ENCODE measurements at places on chromosomes 16 and 17. TPM values are rescaled to one million over a fixed set of nuclear protein-coding genes. Genes with fewer than 3 reads are reported as not detected.
A peak's percentile ranks its signal among the peaks of the same experiment; 100 is the strongest.

TMEM114 gene
- total RNA-seq, result not detected

KRTAP4-9 gene
- not detected for total RNA-seq

KRT15 gene
- not detected for total RNA-seq

GRCh38 chr17:976312-976711 is 3.3 kb downstream of the NXN start:
- no peaks in the 10 kb centered on the region for H3K36me3 ChIP-seq
- peaks cover 20% of the 10 kb centered on the region for H3K4me1 ChIP-seq
- no peak for DNase-seq
- peak overlapping the region; percentile 95 for H3K27ac ChIP-seq
- no peaks in the 10 kb centered on the region for H3K27me3 ChIP-seq
- H3K4me3 ChIP-seq, result no peak overlapping the region

GRCh38 chr17:63435681-63436522 is 10.2 kb downstream of the CYB561 start:
- no peak overlapping the region for H3K4me3 ChIP-seq
- no peaks in the 10 kb centered on the region for H3K27me3 ChIP-seq
- DNase-seq, result no peak
- H3K4me1 ChIP-seq, result peaks cover 98% of the 10 kb centered on the region

GRCh38 chr17:17806035-17806434 is 30.8 kb downstream of the SREBF1 start:
- H3K27me3 ChIP-seq, result no peaks in the 10 kb centered on the region
- H3K4me1 ChIP-seq, result peaks cover 11% of the 10 kb centered on the region
- H3K36me3 ChIP-seq, result peaks cover 5% of the 10 kb centered on the region
- no peak for DNase-seq
- H3K4me3 ChIP-seq, result no peak overlapping the region

DNA sequence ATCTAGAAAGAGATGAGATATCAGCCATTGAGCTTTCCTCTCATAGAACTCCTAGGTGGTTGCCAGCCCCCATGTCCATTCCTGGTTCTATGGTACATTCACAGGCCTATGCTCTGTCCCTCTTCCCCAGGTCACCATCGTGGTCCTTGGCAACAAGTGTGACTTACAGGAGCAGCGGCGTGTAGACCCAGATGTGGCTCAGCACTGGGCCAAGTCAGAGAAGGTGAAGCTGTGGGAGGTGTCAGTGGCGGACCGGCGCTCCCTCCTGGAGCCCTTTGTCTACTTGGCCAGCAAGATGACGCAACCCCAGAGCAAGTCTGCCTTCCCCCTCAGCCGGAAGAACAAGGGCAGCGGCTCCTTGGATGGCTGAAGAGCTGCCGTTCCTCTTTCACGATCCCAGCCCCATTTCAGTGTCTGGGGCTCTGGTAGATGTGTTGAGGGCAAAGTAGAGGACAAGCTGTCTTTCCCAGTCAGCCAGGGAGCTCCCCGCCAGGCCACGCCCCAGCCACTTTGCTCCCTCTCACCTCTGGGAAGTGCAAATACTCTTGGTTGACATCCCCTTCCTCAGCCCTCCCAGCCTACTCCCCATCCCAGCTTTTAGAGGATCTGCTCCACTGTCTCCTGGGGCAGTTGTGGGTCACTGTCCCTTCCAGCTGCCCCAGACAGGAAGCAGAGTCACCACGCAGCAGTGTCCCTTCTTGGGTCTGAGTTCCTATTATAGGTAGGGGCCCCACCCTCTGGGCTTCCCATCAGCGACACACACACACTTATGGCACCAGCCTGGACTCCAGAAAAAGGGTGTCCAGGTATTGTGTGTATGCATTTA is 3.8 kb downstream of the NKIRAS2 start:
- H3K36me3 ChIP-seq, result peaks cover 23% of the 10 kb centered on the region
- H3K27me3 ChIP-seq, result no peaks in the 10 kb centered on the region
- no peak for DNase-seq

DNA sequence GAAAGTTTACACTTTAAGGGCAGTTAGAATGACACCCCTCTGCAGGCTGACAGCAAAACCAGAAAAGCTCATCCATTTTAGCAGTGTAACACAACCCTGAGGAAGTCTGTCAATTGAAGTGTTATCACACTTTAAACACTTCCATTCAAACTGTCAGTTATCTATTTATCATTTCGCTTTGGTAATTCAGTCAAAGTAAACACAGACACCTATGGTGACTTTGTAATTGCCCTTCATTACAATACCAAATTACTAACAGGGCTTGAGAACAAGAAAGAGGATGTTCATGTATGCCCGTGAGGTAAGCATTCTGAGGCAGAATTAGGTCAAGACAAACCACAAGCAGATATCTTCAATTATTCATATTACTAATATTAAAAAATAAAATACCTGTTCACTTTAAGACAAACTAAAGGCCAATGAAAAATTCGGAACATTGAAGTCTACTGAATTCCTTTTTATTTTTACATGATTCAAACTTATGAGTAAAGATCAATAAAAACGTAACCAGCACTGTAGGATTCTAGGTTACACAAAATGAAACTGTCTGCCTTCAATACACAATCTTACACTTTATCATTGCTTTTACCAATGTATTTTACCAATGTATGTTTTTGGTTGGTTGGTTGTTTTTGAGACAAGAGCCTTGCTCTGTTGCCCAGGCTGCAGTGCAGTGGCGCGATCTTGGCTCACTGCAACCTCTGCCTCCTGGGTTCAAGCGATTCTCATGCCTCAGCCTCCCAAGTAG is 57.1 kb downstream of the BRIP1 start:
- DNase-seq, result no peak
- no peak overlapping the region for H3K4me3 ChIP-seq
- H3K4me1 ChIP-seq, result no peaks in the 10 kb centered on the region

GRCh38 chr17:37518826-37519225 is 29.1 kb downstream of the DUSP14 start:
- H3K27ac ChIP-seq, result no peak overlapping the region
- H3K4me3 ChIP-seq, result no peak overlapping the region
- H3K36me3 ChIP-seq, result peaks cover 45% of the 10 kb centered on the region
- no peak for DNase-seq
- no peaks in the 10 kb centered on the region for H3K4me1 ChIP-seq
- H3K27me3 ChIP-seq, result no peaks in the 10 kb centered on the region

DNA sequence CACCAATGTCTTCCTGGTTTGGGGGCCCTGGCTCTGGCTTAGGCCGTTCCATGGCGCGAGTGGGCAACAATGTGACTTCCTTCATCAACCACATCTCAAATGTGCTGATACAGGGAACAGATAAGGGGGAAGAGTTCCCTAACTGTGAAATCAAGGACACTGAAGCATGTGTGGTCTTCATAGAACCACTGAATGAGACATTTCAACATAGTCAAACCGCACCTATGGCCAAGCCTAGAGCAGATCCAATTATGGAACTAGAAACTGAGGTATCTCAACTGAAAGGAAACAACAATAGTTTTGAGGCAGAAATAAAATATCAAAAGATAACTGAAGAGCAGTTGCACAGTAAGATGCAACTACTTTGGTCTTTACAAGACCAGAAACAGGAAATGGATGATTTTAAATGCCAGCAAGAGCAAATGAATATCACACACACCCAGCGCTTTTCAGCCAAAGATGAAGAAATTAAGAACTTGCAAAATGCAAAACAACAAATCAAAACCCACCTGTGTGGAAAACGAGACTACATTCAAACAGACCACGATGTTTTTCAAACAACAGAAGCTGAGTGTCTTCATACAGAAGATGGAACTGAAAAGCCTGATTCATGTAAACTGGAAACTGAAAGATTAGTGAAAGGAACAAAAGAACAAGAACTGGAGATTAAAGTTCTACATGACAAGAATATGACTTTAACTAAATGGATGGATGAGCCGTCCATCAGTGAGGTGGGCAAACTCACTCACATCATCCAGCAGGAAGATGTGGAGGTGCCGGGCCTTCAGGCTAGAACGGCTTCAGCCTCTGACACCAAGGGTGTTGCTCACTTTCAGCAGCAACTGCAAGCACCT is 18.1 kb upstream of the LCMT1 start:
- DNase-seq, result no peak
- no peak overlapping the region for H3K27ac ChIP-seq
- H3K4me3 ChIP-seq, result no peak overlapping the region
- H3K4me1 ChIP-seq, result no peaks in the 10 kb centered on the region
- no peaks in the 10 kb centered on the region for H3K36me3 ChIP-seq

DNA sequence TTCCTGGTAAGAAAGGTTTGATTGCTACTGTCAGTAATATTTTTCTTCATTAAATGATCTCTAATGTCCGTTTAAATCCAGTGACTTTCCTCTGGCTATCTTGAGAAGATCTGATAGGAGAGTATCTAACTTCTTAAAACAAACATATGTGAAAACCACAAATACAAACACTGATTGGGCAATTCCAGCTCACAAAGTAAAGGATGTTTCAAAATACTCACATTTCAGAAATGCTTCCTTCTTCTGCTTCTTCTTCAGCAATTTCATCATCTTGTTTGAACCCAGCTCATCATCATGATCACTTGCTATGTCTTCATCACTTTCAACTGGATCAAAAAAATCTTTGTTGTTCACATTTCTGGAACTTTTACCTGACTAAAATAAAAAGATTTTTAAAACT is 64.3 kb upstream of the RBL2 start:
- peaks cover 7% of the 10 kb centered on the region for H3K4me1 ChIP-seq
- peaks cover 11% of the 10 kb centered on the region for H3K27me3 ChIP-seq
- no peak for DNase-seq
- no peak overlapping the region for H3K4me3 ChIP-seq

DNA sequence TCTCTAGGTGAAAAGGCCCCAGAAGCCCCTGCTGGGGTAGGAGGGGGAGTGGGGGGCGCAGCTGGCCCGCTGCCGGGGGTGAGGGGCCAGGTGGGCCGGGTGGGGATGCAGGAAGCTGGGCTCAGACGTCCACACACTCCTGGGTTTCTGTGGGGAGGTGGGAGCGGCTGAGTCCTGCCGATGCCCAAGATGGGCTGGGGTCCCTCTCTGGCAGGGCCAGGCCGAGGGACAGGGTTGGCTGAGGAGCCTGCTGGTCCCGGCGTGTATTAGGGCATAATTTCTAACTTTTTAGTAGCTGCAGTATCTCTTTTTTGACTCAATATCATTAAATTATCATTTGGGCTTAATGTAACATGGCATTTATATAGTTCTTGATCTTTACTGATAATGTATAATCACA is 121.4 kb upstream of the CORO6 start:
- no peaks in the 10 kb centered on the region for H3K27me3 ChIP-seq
- H3K4me3 ChIP-seq, result no peak overlapping the region
- H3K27ac ChIP-seq, result no peak overlapping the region
- no peaks in the 10 kb centered on the region for H3K36me3 ChIP-seq
- DNase-seq, result no peak
- H3K4me1 ChIP-seq, result peaks cover 31% of the 10 kb centered on the region

- H3K27me3 ChIP-seq, result no peaks in the 10 kb centered on the region
- no peak overlapping the region for H3K27ac ChIP-seq
- H3K36me3 ChIP-seq, result peaks cover 68% of the 10 kb centered on the region
- no peak overlapping the region for H3K4me3 ChIP-seq
Observed at GRCh38 chr16:58012481-58012880, 11.3 kb downstream of the USB1 start.

DNA sequence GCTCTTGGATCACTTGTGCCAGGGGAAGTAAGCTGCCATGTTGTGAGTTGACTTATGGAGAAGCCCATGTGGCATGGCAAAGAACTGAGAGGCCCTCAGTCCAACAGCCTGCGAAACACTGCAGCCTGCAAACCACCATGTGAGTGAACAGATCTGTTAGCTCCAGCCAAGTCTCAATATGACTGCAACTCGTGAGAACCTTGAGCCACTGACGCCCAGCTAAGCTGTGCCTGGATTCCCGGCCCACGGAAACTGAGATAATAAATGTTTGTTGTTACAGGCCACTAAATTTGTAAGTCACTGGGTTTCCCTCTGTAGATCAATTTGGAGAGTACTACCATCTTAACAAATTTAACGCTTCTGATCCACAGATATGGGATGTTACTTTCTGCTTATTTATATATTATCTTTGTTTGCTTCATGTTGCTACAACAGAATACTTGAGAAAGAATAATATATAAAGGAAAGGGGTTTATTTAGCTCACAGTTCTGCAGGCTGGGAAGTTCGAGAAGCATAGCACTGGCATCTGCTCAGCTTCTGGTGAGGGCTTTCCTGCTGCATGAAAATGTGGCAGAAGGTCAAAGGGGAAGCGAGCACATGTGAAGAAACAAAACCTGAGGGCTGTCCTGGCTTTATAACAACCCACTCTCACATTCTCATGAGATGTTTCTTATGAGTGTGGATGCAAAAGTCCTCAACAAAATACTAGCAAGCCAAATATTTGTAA is 29.4 kb upstream of the ATP2A3 start:
- H3K27me3 ChIP-seq, result no peaks in the 10 kb centered on the region
- H3K4me1 ChIP-seq, result peaks cover 2% of the 10 kb centered on the region
- no peak overlapping the region for H3K4me3 ChIP-seq
- no peaks in the 10 kb centered on the region for H3K36me3 ChIP-seq
- no peak for DNase-seq

DNA sequence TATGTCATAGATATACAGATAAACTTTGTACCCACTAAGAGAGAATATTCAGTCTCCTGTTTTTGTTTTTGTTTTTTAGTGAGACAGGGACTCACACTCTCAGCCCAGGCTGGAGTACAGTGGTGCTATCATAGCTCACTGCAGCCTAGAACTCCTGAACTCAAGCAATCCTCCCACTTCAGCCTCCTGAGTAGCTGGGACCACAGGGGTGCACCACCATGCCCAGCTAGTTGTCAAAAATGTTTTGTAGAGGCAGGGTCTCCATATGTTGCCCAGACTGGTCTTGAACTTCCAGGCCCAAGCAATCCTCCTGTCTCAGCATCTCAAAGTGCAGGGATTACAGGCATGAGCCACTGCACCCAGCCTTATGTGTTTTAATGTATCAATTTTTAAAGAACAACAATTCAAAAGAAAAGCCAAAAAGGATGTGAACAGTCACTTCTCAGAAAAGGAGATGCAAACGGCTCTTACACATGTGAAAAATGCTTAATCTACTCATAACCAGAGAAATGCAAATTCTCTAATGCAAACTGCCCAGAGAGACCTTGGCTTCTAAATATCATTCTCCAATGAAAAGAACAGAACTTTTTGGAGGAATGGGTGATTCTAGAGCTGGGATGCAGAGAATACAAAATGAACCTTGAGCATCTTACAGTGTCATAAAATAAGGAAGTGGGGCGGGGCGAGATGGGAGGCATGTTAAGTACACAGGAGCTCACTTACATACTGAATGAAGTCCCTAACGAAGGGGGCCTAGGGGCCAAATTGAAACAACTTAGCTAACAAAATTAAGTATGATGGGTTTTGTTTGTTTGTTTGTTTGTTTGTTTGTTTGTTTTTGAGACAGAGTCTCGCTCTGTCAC is 7.3 kb upstream of the CMTM3 start:
- no peak overlapping the region for H3K27ac ChIP-seq
- H3K4me1 ChIP-seq, result no peaks in the 10 kb centered on the region
- no peak for DNase-seq
- no peaks in the 10 kb centered on the region for H3K36me3 ChIP-seq
- no peak overlapping the region for H3K4me3 ChIP-seq

- no peaks in the 10 kb centered on the region for H3K4me1 ChIP-seq
- H3K4me3 ChIP-seq, result no peak overlapping the region
- H3K36me3 ChIP-seq, result no peaks in the 10 kb centered on the region
- H3K27me3 ChIP-seq, result no peaks in the 10 kb centered on the region
Observed at GRCh38 chr16:49057391-49057790, 224.2 kb downstream of the CBLN1 start.

GRCh38 chr16:51864575-51864974 is 682.4 kb downstream of the TOX3 start:
- H3K4me1 ChIP-seq, result no peaks in the 10 kb centered on the region
- H3K4me3 ChIP-seq, result no peak overlapping the region
- no peaks in the 10 kb centered on the region for H3K27me3 ChIP-seq
- no peak for DNase-seq
- H3K36me3 ChIP-seq, result no peaks in the 10 kb centered on the region
- H3K27ac ChIP-seq, result no peak overlapping the region

GRCh38 chr17:73362697-73363096 is 50.9 kb upstream of the CDC42EP4 start:
- no peaks in the 10 kb centered on the region for H3K36me3 ChIP-seq
- no peak for DNase-seq
- H3K27ac ChIP-seq, result no peak overlapping the region

Measured in stomach (tissue), 19 donors.